ENCODE measurements at places on chromosomes 12 and 14. TPM values are rescaled to one million over a fixed set of nuclear protein-coding genes. Genes with fewer than 3 reads are reported as not detected.

BEGAIN gene
- polyA plus RNA-seq: 2.1 TPM

GPRC5D gene
- polyA plus RNA-seq: 0.82 TPM

KCNC2 gene
- 0.24 TPM for polyA plus RNA-seq

CLEC4C gene
- polyA plus RNA-seq: 0.37 TPM

DNA sequence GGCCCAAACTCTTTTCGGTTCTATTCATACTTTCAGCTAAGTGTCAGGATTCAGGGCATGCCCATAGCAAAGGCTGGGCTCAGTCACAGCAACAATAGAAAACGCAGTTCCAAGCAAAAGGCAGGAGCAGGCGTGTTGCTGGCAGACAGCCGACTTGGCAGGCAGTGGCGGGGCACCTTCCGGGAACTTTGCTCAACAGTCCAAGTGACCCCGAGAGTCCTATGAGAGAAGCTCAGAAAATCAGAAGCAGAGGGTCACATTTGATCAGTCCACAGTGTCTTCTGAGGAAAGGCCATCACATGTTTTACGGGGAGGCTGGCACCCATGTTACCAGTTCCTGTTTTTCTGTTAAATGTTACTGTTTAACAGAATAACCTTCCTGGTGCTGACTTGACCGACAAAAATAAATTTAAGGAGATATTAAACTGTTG is 115.0 kb downstream of the DACT1 start:
- H3K36me3 ChIP-seq: no peaks in the 10 kb centered on the region
- peak; percentile 79 for DNase-seq
- H3K27me3 ChIP-seq: no peaks in the 10 kb centered on the region
- H3K27ac ChIP-seq: peak overlapping the region; percentile 46
- no peak overlapping the region for H3K4me3 ChIP-seq

GRCh38 chr14:71621276-71621675 is 311.0 kb upstream of the RGS6 start:
- H3K27me3 ChIP-seq: no peaks in the 10 kb centered on the region
- DNase-seq: no peak
- no peak overlapping the region for H3K27ac ChIP-seq
- H3K4me3 ChIP-seq: no peak overlapping the region
- no peaks in the 10 kb centered on the region for H3K4me1 ChIP-seq
